Mesothelial cell of epicardium (in vitro differentiated cells): ENCODE measurements at places on chromosomes 3 and 15. TPM values are rescaled to one million over a fixed set of nuclear protein-coding genes. Genes with fewer than 3 reads are reported as not detected.

CBLB gene
- total RNA-seq, result 101 to 116 TPM (median 108 TPM) in 3 replicates

TMEM108 gene
- 14.8 to 17.4 TPM (median 17.3 TPM) in 3 replicates for total RNA-seq

GNAT1 gene
- total RNA-seq, result 0.27 to 0.98 TPM (median 0.55 TPM) in 3 replicates

LIPC gene
- total RNA-seq, result not detected in 3 replicates

GPR27 gene
- total RNA-seq, result 13.4 to 16.1 TPM (median 14.2 TPM) in 3 replicates

RAB5A gene
- total RNA-seq, result 71.4 to 77.7 TPM (median 73.4 TPM) in 3 replicates

COL6A5 gene
- total RNA-seq, result 0.04 to 0.09 TPM (median 0.07 TPM) in 3 replicates

FMN1 gene
- 1.1 to 1.6 TPM (median 1.2 TPM) in 3 replicates for total RNA-seq

SLC12A8 gene
- total RNA-seq, result 8.0 to 11.6 TPM (median 9.5 TPM) in 3 replicates

NOX5 gene
- 0.07 to 0.20 TPM (median 0.14 TPM) in 3 replicates for total RNA-seq

TM6SF1 gene
- total RNA-seq, result not detected in 3 replicates

MED12L gene
- total RNA-seq, result 13.5 to 16.9 TPM (median 13.8 TPM) in 3 replicates
